Stimulated activated CD4-positive, alpha-beta T cell treated with anti-CD3 and anti-CD28 coated beads, Interleukin-2, amount 100 ng/mL, for 48 hours (primary cell): ENCODE measurements at places on chromosomes 5 and 9.

GRCh38 chr5:175219366-175219765 is 224.6 kb downstream of the DRD1 start:
- no peak for DNase-seq

GRCh38 chr5:84764227-84764626 is 379.5 kb upstream of the EDIL3 start:
- DNase-seq = no peak

DNA sequence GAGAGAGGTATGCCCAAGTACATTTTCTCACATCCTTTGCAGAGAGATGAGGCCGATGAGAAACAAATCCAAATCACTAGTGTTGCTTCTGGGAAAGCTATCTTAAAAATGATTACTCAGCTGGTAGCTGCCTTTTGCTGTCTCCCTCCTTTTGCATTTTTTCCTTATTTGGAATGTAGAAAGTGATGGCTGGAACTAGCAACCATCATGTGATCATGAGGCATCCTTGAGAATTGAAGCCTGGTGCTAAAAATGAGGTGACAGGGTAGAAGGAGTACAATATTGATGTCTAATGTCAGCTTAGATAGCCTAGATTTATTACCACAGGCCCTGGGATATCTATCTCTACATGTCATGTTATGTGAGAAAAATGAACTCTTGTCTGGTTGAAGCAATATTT is 109.3 kb upstream of the TAF11L2 start:
- no peak for DNase-seq

DNA sequence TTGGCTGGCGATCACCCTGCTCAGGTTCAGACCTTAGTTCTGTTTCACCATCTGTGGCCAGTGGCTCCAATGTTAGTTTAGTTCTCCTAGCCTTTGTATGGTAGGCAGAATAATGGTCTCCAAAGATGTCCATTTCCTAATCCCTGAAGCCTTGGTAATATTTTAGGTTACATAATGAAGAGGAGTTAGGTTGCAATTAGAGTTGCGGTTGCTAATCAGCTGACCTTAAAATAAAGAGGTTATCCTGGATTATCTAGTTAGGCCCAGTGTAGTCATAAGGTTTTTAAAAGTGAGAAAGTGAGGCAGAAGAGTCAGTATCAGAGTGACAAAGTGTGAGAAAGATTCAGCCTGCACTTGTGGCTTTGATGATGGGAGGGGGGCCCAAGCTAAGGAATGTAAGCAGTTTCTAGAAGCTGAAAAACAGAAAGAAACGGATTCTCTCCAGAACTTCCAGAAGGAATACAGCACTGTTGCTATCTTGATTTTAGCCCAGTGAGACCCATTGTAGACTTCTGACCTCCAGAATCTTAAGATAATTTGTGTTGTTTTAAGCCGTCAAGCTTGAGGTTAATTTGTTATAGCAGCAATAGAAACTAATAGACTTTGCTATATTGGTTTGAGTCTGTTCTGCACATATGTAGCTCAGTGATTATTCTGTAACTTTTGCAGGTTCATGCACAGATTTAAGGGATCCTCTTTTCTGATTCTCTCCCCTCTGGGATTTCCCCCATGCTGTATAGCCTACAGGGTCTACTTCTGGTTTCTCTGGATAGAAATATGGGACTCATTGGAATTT is 21.6 kb downstream of the LNPEP start:
- no peak for DNase-seq

DNA sequence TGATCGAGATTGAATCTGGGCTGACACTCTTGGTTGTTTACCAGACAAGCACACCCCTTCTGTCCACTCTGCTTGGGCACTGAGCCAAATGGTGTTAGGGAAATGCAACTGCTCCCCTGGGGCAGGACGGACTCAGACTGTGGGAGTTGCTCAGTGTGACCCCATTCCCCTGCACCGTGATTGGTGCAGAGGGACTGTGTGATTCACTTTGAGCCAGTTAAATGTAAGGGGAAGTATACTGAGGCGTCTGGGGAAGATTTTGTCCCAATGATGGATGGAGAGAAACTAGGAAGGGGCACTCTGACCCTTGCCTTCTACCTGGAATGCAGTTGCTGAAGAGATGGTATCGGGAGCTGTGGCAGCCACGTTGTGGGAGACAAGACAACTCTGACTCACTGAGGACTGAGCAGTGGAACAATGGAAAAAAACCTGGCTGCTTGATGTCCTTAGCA is 196.0 kb upstream of the ANKRD55 start:
- DNase-seq = no peak

- DNase-seq = no peak
Measured at GRCh38 chr9:7284517-7284916, 515.1 kb downstream of the DMAC1 start.

DNA sequence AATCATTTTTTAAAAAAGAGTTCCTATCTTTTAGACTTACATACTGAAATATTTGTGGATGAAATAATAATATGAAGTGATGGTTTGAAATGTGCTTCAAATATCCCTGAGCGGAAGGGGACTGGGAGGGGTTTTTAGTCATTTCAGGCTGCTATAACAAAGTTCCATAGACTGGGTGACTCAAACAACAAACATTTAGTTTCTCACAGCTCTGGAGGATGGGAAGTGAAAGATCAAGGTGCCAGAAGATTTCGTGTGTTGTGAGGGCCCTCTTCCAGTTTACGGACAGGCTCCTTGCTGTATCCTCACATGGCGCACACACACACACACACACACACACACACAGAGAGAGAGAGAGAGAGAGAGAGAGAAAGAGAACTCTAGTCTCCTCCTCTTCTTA is 27.1 kb upstream of the TEX10 start:
- no peak for DNase-seq

DNA sequence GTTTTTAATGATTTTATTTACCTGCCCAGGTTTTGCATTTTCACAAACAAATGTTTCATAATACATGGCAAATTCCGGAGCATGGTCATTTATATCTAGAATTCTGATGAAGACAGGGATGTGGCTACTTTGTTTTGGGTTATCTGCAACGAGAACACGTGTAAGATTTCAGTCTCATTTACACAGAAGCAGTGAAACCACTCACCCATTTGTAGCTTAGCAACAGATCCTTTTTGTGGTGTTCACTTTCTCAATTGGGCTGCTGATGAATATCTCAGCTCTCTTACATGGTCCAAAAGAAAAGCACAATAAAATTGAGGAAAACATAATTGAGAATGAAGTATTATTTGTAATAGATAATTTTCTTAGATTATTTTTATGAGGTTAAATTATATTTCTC is 148.6 kb downstream of the CDH9 start:
- no peak for DNase-seq

GRCh38 chr5:92237896-92238295 is 854.8 kb upstream of the ARRDC3 start:
- no peak for DNase-seq

DNA sequence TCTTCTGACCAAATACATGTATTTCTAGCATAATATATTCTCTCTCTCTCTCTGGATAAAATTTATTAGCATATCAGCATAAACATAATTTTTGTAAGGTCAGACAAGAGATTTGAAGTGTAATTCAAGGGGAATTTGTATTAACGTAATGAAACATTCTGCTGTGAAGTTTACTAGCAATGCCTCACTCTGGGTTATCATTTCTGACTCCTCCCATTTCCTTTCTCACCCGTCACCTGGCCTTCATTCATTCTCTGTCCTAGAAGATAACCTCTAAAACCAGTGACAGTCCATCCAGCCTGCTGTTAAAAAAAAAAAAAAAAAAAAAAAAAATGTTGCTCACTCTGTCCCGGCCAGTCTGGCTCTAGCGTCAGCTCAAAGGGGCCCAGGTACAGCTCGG is 27.1 kb downstream of the GRAMD2B start:
- no peak for DNase-seq

GRCh38 chr5:139460455-139460854 is 2.1 kb downstream of the ECSCR start:
- no peak for DNase-seq

GRCh38 chr5:126645132-126645531 is 44.4 kb downstream of the PHAX start:
- no peak for DNase-seq

- no peak for DNase-seq
Measured at GRCh38 chr5:32869216-32869615, 158.1 kb downstream of the NPR3 start.

DNA sequence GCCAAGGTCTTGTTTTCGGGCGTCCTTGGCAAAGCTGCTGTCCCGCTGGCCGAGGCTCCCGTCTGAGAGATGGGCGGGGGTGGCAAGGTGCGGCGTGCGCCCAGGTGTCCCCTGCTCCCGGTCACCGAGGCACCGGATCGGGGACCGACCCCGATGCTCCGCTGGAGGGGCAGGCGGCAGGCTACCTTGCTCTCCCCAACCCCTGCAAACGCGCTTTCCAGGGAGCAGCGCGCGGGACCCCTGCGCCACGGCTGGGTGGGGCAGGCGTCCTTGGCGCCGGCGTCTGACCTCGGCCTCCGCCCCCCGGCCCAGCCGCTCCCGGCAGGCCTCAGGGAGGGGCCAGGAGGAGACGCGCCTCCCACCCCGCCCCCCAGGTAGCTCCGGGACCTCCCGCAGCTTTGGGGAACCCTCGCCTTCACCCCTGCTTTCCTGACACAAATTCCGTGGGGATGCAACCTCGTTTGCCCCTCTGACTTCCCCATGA is 551 bp downstream of the N4BP3 start:
- no peak for DNase-seq

- no peak for DNase-seq
Measured at GRCh38 chr9:16369427-16369826, 501.0 kb downstream of the BNC2 start.

DNA sequence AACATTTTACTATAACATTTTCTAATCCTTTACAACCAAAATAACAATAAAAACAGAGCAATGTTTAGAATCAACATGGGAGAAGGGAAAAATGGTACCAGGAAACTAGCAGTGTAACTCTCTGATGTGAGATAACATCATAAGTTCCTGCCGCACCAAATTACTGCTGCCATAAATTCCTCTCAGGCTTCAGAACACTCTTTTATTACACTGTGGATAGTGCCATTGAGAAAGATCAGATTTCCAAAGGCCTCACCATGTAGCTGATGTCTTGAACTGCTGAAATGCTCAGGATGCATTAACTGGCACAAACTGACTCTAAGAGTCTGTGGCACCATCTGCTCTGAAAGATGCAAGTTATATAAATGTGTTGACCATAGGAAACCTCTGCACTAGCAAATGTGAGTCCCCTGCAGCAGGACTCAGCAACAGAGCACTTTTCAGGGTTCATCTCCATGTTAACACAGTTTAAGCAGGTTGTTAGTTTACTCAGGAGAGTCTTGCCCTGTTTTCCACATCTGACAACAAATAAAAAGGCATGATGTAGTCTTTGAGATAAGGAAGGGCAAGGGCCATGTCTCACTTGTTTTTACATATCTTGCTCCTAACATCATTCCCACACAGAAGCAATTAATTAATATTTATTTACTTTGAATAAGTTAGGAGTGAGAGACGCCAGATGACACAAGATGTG is 218.1 kb downstream of the CETN3 start:
- no peak for DNase-seq

GRCh38 chr5:135355169-135355568 is 43.9 kb downstream of the MACROH2A1 start:
- no peak for DNase-seq

GRCh38 chr5:45385321-45386058 is 310.7 kb downstream of the HCN1 start:
- no peak for DNase-seq

DNA sequence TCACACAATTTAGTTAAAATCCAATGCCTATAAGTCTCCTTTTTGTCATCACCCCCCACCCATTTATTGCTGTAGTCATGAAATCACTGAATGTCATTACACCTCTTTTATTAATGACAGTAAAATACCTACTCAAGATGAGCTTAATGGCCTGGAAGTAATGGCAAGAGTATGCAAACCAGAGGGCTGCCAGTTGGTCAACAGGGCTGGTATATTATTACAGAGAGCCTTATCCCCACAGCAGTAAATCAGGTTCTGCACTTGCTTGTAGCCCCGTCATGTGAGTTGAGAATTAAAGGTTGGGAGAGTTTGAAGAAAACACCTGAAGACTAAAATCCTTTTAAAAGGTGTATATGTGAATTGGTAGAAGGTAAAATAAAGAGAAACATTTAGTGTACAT is 372.4 kb downstream of the MAT2B start:
- DNase-seq = no peak

GRCh38 chr5:40691894-40692293 is 12.2 kb downstream of the PTGER4 start:
- no peak for DNase-seq

- DNase-seq = no peak
Measured at GRCh38 chr5:93519740-93520139, 61.3 kb downstream of the NR2F1-AS1 start.

DNA sequence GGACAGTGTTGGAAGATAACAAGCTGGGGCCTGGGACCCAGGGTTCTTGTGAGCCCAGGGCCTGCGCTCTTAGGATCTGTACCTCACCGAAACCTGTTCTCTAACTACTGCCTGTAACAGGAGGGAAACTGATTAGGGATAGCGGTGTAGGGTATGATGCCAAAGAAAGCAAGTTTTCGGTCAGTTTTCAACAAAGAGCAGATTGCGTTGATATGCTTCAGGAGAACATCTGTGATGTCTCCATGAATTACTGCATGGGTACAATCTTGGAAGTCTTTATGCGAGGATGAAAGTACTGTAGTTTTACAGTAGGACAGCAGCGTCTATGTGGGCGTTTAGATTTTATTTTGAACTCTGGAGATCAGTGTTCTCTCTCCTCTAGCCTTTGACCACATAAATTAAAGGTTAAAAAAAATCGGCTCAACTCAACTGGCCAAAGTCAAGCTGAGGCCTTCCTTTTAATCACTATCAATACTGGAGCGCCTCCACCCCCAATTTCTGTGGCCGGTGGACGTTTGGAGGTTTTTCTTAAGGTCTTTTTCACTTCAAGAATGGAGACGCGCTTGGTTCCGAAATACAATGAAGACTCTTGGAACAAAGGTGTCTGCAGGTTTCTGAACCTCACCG is 3.0 kb downstream of the NFIL3 start:
- DNase-seq = no peak

- no peak for DNase-seq
Measured at GRCh38 chr9:27428551-27428950, 95.5 kb upstream of the IFNK start.

GRCh38 chr5:89081360-89081759 is 198.4 kb upstream of the MEF2C start:
- DNase-seq = no peak

DNA sequence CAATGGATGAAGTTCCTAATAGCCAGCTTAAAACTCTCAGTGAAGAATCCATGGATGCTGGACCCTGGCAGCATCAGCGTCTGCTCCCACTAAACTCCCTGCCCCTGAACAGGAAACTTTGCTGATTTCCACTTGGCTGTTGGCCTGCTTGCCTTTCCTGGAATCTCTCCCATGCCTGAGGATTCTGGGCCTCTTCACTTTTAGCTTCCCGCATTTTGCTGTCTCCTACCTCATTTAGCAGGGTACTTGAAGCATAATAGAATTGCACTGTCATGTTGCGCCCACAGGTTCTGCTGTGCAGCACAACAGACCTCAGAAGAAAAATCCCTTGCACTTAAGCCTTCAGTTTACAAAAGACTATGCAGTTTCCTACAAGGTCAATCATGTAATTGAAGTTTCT is 127.6 kb downstream of the DROSHA start:
- no peak for DNase-seq
